ENCODE measurements at places on chromosomes 12 and 14.

- DNase-seq, result no peak
Measured at GRCh38 chr14:23727566-23728335, 91.6 kb downstream of the DHRS2 start.

DNA sequence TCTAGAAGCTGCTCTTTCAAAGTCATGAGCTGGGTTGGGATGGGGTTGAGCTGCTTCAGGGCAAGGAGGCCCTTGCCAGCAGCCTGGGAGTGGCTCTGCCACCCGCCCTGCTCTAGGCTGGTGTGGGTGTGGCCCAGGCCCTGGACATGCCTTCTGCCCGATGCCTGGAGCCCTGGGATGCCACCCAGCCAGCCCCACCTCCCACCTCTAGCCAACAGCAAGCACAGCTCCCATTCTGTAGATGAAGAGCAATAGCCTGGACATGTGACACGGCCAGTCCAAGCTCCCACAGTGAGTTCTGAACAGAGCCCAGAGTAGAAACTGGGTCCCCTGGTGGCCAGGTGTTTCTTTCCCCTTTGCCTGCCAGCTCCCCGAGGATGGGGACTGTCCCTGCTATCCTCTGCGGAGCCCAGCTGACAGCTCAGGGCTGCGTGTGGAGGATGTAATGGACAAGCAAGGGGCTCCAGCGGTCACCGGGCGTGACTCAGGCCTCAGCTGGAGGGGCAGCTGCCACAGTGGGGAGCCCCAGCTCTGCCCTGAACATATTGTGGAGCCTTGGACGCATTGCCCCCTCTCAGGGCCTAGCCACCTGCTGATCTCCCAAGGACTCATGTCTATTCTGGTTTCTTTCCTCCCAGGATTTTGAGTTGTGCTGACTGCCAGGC is 165.2 kb downstream of the TSPAN9 start:
- DNase-seq, result no peak

GRCh38 chr12:49098035-49098451 is 3.4 kb upstream of the DHH start:
- DNase-seq, result peak; percentile 48

DNA sequence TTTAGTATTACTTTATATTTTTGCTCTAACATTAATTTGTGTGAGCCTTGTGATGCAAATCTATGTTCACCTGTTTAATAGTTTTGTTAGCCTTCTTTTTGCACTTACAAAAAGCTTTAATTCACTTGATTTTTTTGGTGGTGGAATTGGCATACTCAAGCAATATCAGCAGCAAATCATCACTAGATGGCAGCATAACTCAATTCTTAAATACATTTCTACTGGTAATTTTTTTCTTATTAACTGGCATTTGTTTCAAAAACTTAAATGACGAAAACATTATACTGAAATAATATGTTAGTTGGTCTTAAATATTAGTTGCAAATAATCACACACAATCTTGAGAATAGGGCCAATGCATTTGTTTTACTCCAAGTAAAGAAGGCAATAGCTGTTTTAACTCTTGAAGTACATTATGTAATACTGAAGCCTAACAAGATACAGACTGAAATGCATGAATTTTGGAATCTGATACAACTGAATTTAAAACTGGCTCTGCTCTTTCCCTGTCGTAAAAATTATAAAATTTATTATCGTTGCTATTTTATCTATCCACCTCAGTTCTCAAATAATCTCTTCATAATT is 151.5 kb downstream of the ATXN7L3B start:
- DNase-seq, result no peak

DNA sequence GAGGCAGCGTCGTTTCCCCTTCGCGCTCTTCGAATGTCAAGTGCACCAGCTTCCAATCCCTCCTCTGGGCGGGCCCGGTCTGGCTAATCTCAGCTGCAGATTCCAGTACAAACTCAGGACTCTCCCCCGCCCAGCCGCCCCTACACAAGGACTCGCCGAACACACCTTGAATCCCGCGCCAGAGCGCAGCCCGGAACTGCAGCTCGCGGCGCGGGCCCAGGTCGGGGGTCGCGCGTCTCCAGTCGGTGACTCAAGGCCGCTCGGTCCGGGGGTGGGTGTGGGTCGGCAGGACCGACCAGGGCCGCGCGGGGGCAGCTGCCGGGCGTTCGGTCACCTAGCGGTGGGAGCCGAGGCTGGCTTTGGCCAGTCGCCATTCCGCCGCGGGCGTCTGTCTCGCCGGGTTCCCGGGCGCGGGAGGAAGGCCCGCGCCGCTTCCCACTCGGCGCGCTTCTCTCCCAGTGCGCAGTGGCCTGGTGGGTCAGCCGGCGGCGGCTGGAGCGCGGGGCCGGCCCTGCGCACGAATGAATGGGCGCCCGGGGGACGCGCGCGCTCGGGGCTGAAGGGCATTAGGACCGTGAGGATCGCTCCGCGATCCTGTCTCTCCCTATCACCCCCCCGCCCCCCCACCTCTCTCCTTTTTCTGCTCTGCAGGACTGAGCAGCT is at the start of gene GALNT16:
GALNT16 (plus strand) TSS at position 632 of the 663 bp plus-strand sequence. CDS start 133 bp downstream, outside the sequence.
- no peak for DNase-seq

DNA sequence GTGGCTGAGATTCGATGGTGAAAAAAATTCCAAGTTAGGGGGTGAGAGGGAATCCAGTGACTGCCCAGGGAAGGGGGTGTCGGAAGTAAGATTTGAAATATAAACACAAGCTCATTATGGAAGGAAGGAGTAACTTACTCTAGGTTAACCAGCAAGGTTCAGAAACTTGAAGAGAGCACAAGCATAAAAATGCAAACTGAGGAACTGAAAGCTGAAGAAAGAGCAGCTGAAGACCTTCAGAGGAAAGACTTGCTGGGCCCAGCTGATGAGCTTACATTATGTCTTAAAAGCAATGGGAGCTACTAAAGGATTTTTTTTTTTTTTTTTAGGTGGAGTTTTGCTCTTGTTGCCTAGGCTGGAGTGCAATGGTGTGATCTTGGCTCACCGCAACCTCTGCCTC is 189.7 kb upstream of the GRIN2B start:
- DNase-seq, result no peak

DNA sequence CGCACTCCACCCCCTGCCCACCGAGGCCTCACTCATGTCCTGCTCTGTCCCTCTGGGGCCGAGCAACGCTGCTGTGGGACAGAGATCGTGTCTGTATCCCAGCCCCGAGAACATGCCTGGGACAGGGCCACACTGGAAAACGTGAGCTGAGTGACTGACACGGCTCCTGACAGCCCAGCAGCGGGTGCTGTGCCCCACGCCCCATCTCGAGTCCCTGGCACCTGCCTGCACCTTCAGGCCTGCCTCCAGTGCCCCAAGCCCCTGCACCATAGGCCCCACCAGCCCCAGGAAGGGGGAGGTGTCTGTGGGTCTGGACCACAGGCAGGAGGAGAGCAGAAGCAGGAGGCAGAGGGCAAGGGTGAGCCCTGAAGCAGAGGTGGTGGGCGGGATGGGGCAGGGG is 34.6 kb upstream of the UBC start:
- DNase-seq, result no peak
